Stimulated activated CD4-positive, alpha-beta T cell treated with anti-CD3 and anti-CD28 coated beads, Interleukin-4, amount 100 ng/mL, for 1 hour (primary cell): ENCODE measurements at places on chromosomes 6 and 20.

- no peak for DNase-seq
Measured at GRCh38 chr20:57957411-57958049, 247.7 kb upstream of the PMEPA1 start.

GRCh38 chr20:31908016-31908415, 37.6 kb downstream of the TTLL9 start:
- no peak for DNase-seq

DNA sequence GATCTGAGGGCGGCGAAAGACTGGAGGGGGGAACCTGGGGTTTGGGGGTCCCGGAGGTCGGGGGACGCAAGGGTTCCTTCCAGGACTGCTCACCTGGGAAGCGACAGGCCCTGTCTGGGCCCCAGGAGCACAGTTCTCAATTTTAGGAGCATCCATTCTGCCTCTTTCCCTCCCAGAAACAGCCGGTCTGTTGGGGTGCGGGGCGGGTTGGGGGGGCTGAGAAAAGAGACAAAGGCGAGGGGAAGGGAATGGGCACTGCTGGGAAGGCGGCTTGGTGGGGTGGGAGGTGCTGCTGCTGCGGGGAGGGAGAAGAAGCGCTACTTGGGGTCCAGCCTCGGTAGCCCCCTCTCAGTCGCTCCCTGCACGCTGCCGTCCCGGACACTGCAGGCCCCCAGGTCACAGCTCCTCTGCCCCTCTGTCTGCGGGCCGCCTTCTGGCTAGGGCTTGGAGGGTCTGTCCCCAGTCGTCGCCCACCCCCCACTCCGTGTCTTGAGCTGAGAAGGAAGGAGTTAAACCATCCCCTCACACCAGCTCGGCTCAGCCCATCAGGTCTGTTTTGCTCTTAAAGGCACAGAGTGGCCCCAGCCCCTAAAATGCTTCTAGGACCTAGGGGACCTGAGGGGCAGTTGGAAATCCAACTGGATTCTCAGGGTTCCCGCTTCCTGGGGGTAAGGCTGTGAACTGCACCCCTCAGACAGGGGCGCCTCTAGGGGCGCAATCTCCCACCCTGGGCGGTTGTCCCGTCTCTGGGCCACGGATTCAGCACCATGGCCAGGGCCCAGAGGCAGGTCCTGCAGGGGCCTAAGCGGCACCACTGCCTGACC, 690 bp downstream of the GDAP1L1 start:
- peak; percentile 27 for DNase-seq

DNA sequence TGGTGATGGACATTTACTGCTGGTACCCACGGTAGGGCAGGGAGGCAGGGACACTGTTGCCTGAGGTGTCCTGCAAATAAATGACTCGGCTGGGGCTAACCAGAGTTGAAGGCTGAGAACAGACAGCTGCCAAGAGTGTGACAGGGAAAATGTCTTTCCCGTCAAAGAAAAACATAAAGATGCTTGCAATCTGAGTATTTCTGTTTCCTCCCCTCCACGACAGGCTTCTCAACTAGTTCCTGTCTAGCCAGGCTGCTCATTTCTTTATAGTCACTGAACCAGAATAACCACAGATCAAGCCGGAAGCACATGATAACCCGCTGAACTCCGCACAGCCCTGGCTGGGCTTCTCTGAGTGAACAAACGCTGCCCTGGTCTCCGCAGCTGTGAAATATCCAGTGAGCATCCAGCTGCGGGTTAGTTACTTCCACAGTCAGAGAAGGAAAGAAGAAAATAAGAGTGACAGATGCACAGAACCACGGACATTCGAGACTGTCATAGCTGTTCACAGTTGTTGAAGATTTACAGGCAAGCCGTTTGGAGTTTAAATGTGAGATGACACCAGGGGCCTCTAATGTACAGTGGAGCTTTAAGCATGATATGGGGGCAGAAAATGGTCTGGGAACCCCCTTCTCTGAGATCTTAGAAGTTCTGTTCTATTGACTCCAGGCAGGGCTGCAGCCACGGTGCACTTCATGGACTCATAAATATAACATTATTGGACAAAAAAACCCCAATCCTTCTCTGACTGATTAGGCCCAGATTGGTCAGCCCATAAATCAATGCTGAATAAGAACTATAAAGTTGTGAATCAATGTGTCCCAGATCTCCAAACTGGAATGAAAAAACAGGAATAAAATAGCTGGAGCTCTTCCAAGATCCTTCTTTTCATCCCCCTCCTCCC, 299.9 kb upstream of the SUPT3H start:
- peak; percentile 15 for DNase-seq

DNA sequence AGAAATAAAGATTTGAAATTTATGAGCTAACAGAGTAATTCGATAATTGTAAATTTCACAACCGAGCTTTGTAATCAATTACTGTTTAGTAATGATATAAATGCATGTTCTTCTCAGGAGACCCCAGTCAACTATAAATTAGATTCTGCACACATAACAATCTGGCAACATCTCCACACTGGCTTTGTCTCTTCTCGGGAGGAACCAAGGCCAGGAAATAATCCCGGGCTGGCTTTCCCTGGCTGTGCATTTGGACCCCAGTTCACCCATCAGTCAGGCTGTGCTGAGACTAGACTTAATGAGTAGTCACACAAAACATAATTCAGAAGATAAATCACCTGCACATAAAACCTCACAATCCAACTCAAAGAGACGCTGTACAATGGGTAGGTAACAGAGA, 65.5 kb downstream of the PTPRT start:
- no peak for DNase-seq

- DNase-seq = no peak
Measured at GRCh38 chr6:70996106-70996505, 39.2 kb upstream of the B3GAT2 start.

DNA sequence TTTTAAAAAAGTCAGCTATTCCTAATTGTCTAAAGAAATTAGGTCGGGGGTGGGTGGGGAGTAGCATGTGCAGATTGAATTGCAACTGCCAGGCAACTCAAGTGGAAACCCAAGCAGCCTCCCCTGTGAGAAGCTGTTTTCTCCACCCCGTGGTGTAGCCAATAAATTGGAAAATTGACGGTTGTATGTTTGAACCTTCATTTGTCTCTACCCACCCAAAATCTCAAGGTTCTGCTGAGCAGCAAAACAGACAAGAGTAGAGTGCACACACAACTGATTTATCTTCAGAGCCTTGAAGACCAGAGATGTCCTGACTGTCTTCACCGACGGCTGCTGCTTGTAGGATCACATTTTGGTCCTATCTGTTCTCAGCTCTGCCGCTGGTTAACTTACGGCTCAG, 88.5 kb downstream of the DTD1 start:
- no peak for DNase-seq

DNA sequence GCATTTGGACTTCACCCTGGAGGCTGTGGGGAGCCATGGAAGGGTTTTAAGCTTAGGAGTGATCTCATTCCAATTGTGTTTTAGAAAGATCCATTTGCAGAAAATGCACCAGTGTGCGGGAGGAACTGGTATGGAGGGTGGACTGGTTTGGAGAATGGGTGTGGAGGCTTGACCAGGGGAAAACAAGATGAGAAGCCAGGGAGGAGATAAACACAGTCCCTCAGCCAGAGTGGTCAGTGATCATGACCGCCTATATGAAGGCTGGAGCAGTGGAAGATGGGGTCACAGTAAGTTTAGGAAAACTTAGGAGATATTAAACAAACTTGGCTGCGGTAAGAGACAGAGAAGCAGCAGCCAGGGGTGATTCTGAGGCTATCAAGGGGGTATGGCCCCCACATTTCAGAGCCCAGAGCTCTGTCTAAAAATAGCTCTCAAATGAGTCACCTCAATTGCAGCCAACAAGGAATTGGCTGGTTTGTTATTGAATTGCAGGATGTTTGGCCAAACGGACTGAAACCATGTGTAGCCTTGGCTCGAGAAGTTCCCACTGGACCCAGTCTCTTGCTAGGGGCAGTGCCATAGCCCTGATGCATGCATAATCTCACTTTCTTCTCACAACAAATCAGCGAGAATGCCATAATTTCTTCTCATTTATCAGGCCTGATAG, 159.9 kb upstream of the TOP1 start:
- DNase-seq = no peak

DNA sequence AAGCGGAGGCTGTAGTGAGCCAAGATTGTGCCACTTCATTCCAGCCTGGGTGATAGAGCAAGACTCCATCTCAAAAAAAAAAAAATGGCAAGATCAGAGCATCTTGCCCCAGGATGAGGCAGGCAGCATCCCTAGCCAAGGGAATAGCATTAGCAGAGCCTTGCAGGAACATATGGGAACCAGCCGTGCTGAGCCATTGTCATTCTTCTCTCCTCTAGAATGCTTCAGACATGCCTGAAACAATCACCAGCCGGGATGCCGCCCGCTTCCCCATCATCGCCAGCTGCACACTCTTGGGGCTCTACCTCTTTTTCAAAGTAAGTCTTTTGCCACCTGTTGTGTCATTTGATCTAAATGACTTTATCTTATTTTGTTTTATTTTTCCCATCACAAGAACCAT, 13.0 kb downstream of the HM13 start:
- DNase-seq = no peak

DNA sequence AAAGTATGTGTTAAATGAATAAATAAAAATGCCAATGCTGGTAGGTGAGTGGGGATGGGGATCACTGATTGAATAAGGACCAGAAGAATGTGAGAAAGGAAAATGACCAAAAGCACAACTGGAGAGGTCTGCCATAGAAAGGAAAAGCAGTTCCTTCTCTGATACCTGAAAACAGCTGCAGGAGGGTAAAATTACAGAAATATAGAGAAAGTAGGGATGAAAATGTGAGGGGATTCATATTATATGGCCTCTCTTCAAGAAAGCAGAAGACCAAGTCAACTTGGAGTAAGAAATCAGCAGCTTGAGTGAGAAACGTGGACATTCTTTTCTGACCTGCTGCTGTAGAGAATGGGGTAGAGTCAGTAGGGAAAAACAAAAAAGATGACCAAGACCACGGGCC, 125.1 kb downstream of the MYB start:
- DNase-seq = no peak

- no peak for DNase-seq
Measured at GRCh38 chr20:9928955-9929354, 90.1 kb upstream of the PAK5 start.

DNA sequence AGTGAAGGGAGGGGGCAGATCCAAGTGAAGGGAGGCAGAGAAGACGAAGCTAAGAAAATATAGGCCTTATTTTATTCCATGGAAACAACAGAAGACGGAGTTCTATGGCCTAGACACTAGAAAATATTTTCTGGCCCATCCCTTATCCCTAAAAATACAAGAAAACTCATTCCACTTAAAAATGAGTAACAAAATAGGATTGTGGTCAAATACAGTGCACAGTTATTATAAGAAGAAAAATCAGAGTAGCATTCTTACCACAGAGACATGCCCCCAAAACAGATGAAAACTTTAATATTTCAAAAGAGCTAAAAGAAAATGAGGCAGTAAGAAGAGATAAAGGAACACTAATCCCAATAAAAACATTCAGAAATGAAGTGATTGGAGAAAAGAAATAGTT, 202.9 kb downstream of the GMPR start:
- DNase-seq = no peak

- no peak for DNase-seq
Measured at GRCh38 chr20:24376311-24377099, 92.9 kb upstream of the SYNDIG1 start.

DNA sequence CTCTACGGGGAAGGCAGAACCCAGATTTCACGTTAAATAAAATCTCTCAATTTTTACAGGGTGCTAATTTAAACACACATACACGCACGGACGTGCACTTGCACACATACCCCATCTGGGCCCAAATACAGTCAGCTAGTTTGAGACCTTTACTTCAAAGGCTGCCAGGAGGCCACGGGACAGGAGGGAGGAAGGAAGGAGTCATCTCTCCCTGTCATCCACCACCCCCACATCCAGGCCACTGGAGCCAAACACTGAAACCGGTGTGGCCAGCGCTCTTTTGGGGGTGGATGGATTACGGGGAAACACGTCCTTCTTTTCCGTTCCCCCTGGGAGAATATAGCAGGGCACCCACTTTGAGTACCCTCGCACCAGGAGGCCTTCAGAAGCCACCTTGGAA, 60.1 kb downstream of the ZNF831 start:
- no peak for DNase-seq

DNA sequence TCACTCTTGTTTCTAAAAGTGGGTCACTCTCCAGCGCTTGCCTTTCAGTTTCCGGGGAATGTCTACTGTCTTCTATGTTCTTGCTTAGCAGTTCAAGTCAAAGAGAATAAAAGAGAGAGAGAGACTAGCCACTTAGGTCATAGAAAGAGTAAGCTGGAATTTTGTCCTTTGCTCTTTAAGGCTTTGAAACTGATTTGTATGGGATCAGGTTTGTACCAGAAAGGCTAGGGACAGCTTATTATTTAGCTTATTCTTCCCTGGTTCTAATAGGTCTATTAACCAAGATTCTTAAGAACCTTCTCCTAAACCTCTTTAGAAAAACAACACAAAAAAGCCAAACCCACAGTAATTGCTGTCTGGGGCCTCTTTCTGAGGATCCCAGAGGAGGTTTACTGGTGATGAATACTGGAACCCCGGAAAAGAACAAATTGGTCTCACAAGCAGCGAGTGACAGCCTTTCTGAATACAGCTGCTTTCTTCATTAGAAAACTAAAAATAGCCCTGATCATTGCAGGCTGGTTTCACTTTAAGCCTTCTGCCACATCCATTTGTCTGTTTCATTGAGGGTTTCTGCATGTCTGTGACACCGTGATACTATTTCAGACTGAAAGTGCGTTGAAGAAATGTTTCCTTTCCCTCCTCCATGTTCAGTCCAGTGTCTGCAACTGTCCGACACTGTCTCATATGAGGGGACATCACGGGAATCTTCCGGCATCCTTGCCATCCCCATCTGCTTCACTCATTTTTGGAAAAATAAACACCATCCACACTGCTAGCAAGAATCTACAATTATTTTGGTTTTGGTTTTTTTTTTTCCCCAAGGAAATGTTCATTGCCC, 75.1 kb upstream of the ATXN1 start:
- DNase-seq = no peak

GRCh38 chr6:88804701-88805100, 158.7 kb downstream of the RNGTT start:
- no peak for DNase-seq

DNA sequence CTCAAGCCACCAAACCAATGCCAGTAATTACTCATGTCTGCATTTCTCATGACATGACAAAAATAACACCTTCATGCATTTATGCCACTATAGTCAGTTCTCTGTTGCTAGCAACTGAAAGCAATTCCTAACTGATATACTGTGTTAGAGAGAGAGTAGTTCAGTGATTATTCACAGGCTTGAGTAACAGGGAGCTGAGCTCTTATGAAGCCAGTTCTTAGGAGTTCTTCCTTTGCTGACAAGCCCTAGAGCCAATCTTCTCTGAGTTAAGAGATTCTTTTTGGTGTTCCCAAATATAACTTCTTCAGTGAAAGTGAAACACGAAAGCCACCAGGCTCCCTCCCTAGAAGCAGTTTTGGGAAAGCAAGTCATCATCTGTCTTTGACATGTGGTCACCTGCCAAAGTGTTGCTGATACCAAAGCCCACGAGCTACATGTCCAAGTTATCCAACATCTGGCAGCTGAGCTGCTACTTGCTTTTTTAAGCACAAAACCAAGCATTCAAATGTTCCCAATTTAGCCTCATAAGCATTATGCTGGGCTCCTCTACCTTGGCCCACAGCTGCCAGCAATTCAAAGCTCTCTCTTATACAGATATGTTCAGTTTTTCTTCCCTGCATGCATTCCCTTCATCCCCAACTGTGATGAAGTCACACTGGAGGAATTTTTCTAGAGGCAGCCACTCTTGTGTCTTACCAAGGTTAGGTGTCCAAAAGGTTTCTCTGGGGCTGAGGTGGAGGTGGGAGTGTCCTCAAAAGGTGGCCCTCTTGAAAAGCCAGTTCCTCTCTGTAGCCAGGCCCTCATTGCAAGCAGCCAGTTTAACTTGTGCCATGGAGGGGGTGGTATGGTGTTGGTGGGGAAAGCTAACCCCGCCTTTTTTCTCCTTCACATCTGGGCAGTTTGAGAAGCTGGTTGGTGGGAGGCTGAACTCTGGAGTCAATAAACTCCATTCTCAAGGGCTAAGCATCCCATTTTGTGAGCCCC, 92.7 kb upstream of the ARMC2 start:
- no peak for DNase-seq
